GM04503 (cell line): ENCODE measurements at places on chromosomes 5 and 9.

DNA sequence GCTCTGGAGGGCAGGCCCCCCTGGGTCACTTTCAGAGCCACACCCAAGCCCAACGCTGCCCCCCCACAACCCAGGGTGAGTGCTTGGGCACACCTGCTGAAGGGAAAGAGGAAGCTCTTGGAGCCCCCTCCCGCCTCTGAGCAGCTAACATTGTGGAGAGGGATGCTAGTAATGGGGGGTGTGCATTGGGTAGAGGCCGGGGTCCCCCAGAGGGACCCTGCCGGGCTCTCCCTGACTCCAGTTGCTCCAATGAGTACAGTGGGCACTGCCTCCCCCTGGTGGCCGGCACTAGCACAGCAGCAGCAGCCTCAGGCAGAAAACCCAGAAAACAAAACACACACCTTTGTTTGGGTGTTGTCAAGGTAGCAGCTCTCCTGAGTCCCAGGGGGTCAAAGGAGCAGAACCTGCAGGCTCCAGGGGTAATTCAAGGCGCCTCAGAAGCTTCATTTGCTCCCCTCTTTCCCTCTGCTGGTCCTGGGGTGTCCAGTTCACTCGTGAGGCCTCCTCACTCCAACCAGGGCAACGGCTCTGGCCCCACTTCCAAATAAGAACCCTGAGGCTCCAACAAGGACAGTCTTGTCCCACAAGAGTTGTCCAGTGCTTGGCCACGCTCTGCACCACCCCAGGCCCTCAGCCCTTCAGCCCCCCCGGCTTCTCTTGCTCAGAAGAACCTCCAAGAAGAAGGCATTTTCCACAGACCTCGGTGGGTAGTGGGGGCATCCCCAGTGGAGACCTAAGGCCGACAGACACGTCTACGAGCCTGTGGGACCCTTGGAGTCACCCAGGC is 16.1 kb downstream of the GBGT1 start:
- DNase-seq, result no peak

DNA sequence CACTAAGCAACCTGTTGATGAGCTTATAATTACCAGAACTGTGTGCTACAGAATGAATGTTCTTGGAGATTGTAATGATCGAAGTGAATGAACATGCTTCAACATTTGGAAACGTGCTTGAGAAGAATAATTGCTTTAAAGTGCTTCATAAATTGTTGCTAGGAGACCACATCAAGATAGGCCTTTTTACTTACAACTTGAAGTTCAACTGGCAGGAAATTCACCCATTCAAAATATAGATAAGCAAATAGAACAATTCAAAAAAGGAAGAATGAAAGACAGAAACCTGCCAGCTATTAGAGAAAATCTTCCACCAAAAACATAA is 38.0 kb upstream of the SLC44A1 start:
- no peak for DNase-seq

DNA sequence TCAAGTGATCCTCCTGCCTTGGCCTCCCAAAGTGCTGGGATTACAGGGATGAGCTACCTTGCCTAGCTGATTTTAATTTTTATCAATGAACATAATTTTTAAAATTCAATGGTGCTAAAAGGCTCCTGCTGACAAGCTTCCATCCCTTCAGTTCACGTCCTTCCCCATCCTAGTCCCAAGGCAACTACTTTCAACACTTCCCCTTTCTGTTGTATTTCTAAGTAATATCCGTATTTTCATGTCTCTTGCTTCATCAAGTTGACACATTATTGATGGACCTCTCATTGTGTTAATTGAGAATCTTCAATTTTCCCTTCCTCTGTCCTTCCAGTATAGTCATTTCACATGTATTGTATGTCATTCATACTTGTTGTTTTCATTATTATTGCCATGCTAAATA is 93.8 kb upstream of the RASGRF2 start:
- no peak for DNase-seq

DNA sequence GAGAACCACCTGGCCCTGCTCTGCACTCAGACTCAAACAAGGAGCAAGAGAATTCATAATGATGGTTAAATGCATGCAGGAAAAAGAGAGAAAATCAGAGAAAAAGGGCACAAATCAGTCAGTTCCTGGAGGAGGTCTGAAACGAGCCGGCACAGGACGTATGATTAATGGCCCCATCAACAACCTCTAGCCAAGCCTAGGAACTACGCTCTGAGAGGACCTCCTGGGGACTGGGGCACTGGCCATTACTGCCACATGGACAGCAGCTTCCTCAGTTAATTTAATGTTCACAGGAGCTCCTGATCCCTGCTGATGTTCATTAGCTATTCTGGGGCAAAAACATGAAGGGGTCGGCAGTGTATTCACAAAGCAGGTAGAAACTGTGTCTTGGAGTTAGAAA is 238.1 kb downstream of the MED10 start:
- no peak for DNase-seq

- DNase-seq, result no peak
Observed at GRCh38 chr5:107889387-107889786, 218.7 kb upstream of the EFNA5 start.

DNA sequence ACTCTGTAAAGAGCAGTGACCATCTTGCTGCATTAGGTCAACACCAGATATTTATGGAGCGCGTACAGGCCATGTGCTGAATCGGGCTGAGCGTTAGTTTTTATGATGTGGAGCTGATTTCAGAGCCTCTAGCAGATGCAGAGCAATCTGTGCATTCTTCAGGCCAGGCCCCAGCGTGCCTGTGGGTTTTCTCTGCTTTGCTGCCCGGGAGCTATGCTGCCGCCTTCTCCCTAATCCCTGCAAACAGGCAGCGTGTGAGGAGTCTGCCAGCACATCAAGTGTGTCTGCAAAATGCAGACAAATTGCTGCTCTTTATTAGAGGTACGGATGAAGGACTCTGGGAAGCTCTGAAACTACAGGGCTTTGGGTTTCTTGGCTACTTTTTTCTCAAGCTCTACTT is 170.0 kb downstream of the NTRK2 start:
- DNase-seq, result peak; percentile 58

- DNase-seq, result no peak
Observed at GRCh38 chr9:73095425-73095824, 56.2 kb upstream of the ANXA1 start.

DNA sequence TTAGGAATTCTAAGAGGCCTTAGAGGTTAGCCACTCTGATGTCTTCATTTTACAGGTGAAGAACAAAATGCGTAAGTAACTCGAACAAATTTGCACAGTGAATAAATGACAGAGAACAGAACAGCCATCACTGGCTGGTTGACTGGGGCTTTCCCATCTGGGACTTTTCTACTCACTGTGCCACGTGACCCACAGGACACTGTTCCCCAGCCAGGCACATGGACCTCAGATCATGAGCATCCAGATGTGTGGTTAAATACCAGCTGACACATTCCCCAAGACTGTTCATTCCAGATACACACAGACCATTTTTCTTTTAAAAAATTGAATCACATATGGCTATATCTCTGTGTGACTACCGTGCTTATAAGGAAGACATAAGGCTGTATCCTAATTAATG is 25.8 kb upstream of the MED10 start:
- peak; percentile 21 for DNase-seq

- DNase-seq, result no peak
Observed at GRCh38 chr9:101880846-101881245, 142.4 kb upstream of the GRIN3A start.

DNA sequence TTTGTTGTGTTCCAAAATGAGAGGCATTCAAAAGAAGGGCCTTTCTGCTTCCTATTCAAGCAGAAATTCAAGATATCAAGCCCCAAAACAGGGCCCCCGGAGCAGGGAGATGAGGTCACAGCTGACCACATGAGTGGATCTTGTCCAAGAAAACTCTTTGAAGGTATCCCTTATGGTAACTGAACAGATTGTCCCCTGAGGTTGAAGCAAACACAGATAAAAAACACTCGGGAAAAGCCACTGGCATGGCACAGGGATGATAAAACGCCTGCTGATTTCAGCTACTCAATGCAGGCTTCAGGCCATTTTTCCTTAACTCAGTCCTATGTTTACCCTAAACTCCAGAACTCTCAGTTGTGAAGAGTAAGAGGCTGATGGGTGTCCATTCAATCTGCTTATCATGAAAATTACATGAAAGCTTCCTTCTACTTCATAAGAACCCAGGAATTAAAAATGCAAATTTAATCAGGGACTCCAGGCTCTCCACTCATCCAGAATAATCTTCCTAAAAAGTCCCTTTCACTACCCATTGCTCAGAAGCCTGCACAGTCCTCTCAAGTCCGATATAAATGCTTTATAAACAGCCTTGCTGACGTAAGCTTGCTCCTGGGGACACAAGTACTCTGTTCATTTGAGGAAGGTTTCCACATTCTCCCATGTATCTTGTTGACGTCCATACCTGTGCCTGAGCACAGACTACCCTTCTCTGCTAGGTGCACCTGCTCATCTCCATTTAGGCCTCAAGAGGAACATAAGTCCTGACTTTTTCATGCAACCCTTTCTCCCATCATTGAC is 35.9 kb upstream of the SLC1A3 start:
- no peak for DNase-seq

GRCh38 chr5:147534172-147534951 is 24.5 kb upstream of the DPYSL3 start:
- DNase-seq, result no peak

GRCh38 chr9:109414125-109414785 is 83.9 kb downstream of the PTPN3 start:
- DNase-seq, result no peak

GRCh38 chr9:9790216-9790872 is 822.5 kb downstream of the PTPRD start:
- no peak for DNase-seq

- DNase-seq, result no peak
Observed at GRCh38 chr5:121384359-121384758, 467.3 kb upstream of the FTMT start.

- DNase-seq, result no peak
Observed at GRCh38 chr5:139806726-139807646, 11.4 kb downstream of the PSD2 start.

GRCh38 chr5:153542536-153542935 is 52.1 kb downstream of the GRIA1 start:
- no peak for DNase-seq

GRCh38 chr9:81717061-81717746 is 27.9 kb upstream of the TLE1 start:
- DNase-seq, result no peak

DNA sequence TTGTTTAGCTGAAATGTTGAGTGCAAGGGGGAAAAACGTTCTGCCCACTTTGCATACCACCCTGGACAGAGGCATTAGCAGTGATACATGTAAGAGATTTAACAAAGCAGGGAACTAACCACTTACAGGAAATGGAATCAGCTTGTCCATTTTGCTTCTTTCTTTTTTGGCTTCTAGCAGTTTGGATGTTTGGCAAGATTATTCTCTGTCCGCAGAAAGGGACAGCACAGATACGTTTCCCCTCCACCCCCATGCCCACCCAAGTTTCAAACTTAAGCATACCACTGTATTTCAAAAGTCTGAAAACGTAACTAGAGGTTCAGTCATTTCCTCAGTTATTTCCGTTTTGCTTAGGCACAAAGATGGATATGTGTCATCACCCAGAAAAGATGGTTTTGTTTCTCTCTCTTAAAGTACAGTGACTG is 118.4 kb downstream of the GDNF start:
- DNase-seq, result no peak

DNA sequence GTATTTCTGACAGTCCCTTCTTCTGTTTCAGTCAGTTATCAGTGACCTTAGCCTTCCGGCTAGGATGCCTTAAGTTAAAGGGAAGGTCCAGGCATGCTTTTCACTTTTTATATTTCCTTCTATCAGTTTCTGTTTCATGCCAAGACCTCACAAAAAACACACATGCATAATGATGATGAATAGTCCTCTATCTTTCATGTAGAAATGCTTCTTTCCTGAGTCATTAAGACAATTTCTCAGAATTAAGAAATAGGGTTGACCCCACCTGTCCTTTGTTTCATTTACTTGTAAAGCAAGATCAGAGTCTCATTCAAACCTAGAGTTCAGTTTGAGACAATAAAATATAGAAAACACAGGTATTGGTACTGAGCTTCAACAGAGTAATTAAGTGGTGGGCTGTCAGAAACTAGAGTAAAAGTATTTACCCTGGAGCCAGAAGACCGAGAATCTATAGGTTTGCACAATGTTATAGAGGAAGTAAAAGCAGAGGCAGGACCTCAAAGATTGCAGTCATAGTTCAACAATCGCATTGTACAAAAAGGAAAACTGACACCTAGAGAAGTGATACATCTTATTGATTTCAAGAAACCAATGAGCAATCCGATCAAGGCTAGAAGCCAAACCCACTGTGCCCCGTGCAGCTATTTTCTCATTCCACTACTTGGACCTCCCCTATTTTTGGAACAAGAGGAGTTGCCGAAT is 118.7 kb upstream of the PUM3 start:
- no peak for DNase-seq

GRCh38 chr9:136692185-136693134 is 5.2 kb upstream of the AGPAT2 start:
- DNase-seq, result no peak

DNA sequence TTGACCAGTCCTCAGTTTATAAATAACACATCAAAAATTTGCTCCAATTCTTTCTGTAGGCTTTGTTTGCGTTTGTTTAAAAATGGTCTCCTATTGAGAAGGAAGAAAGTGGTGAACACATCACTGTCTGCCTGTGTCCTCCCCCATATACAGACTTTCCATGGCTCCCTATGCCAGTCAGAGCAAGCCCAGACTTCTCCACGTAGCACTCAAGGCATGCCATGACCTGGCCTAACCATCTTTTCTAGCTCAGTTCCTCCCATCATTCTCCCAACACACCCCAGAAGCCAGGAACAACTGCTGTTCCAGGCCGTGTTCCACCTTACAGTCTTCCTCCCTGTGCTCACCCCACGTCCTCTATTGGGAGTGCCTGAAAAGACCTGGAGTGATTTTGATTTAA is 129.6 kb upstream of the ZNF618 start:
- DNase-seq, result no peak
